NCI-H2171 (cell line): ENCODE measurements at places on chromosomes 12 and 14.

DNA sequence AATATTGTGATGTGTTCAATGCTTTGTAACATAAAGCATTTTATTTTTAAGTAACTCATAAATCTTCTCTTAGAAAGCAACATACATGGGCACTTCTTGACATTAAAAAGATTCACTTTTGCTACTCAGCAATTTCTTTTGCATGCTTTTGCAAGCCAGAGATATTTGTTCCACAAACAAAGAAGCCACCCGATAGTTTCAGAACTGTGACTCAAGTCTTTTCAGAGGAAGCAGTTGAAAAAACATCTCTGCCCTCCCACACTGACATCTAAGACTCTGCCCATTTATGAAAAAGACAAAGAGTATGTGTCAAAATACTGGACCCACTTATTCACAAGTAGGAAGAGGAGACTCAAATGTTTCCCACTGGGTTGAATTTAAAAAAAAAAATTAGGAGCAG, 7.5 kb downstream of the APPL2 start:
- DNase-seq = no peak

DNA sequence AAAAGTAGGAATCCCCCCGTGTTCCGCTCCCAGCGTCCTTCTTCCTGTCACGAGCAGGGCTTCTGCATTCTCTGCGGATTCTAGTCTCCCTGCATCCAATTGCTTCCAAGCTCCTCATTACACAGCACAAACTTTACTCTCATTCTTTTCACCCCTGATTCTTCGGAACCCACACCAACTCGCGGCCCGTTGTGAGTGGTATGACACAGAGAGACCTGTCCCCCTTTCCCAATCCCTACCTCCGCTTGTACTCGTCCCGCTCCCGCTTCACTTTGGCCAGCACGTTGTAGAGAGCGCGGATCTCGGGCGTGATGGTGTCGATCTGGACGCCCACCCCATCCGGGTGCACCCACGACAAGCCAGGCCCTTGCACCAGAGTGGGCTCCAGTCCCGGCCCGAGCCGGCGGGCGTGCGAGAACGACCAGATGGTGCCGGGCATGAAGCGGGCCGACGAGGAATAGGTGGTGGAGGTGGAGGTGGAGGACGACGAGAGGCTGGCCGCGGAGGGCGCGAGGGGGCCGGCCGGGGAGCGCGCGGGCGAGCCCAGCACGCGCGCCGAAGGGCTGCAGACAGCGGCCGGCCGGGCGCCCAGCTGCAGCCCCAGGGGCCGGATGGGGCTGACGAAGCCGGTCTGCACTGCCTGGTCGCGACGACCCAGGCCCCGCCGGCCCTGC, 687 bp downstream of the IFFO1 start:
- no peak for DNase-seq

DNA sequence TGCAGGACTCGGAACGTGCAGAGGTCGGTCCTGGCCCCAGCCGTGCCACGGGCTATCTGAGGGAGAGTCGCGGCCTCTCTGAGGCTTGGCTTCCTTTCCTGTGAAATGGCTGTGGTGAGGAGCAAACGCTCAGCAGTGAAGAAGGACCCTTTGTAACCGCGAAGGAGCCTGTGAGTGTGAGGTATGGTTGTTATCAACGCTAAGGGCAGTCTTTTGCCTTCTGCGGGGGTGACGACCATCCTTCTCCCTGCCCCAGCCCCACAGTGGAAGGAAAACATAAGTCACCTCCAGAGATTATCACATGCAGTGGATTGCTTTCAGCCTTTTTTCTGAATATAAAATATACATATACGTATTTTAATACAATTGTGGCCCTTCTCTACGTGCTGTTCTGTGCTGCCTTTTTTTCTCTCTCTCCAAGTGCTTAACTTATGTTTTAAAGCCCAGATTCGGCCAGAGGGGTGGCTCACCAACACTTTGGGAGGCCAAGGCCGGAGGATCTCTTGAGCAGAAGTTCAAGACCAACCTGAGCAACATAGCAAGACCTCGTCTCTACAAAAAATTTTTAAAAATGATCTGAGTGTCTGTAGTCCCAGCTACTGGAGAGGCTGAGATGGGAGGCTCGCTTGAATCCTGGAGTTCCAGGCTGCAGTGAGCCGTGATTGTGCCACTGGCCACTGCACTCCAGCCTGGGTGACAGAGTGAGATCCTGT, 17.4 kb downstream of the TAMALIN start:
- DNase-seq = no peak

GRCh38 chr12:85664429-85664828, 171.8 kb downstream of the RASSF9 start:
- DNase-seq = no peak

GRCh38 chr12:14934511-14934910, 3.8 kb downstream of the ERP27 start:
- no peak for DNase-seq

- no peak for DNase-seq
Measured at GRCh38 chr12:106285982-106286381, 16.6 kb upstream of the TCP11L2 start.

- DNase-seq = no peak
Measured at GRCh38 chr14:71029236-71029781, 122.0 kb downstream of the PCNX1 start.

DNA sequence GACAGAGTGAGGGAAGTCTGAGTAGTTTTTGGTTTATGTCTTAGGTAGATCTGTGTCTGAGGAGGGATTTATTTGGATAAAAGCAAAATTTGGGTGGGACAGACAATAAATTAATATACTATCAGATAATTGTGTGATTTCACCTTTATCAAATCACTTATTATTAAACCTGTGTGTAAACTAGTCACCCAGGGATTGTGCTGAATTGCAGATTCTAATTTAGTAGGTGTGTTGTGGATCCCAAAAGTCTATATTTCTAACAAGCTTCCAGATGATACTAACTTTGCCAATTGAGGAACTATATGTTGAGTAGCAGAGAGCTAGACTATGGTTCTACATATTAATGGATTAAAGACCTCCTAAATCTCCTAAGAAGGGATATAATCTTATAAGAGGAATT, 978.5 kb upstream of the FBXO33 start:
- no peak for DNase-seq

GRCh38 chr12:124633365-124634362, 66.3 kb upstream of the NCOR2 start:
- DNase-seq = peak; percentile 90

- DNase-seq = no peak
Measured at GRCh38 chr14:38143659-38144505, 63.8 kb upstream of the SSTR1 start.

- DNase-seq = no peak
Measured at GRCh38 chr12:80670214-80670613, 37.2 kb upstream of the MYF6 start.

GRCh38 chr12:51852404-51853137, 4.1 kb upstream of the FIGNL2 start:
- no peak for DNase-seq

DNA sequence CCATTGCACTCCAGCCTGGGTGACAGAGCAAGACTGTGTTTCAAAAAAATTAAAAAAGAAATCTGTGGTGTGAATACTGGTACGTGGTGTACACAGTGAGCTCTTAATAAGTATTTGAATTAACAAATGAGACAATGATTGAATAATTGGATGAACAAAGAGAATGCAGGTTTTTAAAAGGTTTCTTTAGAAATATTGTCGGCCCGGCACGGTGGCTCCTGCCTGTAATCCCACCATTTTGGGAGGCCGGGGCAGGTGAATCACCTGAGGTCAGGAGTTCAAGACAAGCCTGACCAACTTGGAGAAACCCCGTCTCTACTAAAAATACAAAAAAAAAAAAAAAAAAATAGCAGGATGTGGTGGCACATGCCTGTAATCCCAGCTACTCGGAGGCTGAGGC, 6.6 kb downstream of the HIF1A start:
- DNase-seq = no peak

GRCh38 chr14:99173506-99173905, 98.5 kb downstream of the BCL11B start:
- no peak for DNase-seq

- DNase-seq = no peak
Measured at GRCh38 chr12:46445551-46446235, 73.1 kb upstream of the SLC38A2 start.

GRCh38 chr12:103301642-103302591, 193.9 kb downstream of the C12orf42 start:
- DNase-seq = no peak

GRCh38 chr12:12399161-12399560, 42.3 kb downstream of the BORCS5 start:
- no peak for DNase-seq

GRCh38 chr12:26750531-26751175, 82.3 kb downstream of the ITPR2 start:
- no peak for DNase-seq

DNA sequence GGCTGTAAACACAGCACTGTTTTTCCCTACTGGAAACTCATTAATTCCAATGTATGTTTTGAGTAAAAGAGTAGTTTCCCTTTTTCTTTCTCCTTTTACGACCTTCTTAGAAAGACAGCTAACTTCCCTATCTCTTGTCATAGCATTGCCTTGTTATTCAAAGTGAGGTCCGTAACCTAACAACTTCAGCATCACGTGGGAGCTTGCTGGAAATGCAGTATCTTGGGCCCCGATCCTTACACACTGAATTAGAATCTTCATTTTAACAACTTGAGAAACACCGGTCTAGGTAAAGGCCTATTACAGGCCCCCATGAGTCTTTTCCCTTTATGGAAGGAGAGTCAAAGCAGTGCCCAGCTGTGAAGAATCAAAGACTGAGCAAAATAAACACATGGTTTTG, 230.7 kb upstream of the PRKD1 start:
- no peak for DNase-seq

- DNase-seq = no peak
Measured at GRCh38 chr14:53109105-53110041, 43.8 kb downstream of the DDHD1 start.

DNA sequence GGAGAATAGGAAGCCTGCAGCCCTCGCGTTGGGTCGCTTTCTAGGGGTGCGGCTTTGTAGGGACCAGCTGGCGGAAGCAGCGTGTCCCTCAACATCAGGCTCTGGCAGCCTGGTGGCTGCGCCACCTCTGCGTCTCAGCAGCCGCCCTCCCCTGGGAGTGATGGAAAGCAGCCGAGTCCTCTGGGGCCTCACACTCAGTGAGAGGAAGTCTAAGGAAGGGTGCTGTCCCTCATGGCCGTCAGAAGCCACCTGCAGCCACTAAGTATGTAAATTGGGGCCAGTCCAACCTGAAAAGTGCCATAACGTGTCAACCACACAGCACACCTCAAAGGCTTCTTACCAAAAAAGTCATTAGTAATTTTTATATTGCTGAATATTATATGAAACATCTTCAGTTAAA, 80.3 kb downstream of the WDR20 start:
- DNase-seq = no peak

DNA sequence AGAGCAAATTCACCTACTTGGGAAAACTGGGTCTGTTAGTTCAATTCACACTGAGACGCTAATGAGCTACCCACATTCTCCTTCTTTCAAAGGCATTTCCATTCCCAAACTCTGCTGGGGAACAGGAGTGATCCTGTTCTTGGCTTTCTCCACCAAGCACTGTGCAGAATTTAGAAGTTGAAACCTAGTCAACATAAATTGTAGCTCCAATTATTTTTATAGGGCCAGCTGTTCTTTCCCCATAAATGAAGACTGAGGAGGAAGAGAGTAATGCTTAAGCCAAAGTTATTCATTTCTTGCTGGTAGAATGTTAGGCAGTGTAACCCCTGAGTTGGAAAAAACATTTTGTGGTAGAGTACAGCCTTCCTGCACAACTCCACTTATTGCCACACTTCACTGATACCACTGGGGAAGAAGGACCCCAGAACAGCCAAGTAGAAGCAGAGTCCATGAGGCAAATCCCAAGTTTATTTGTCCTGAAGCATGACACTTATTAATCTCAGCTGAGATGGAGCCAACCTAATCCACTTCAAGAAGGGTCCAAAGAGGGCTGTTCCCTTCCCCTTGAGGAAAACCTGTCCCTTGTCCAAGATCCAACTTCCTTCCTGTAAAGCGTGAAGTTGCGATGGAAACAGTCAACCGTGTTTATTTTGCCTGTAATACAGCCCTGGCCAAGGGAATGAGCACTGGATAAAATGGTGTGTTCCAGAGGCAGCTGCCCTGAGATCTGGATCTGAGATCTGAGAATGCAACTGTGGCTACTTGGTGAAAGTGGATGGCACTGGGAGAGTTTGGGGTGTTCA, 151.8 kb downstream of the TBX5 start:
- DNase-seq = no peak

- no peak for DNase-seq
Measured at GRCh38 chr12:46358791-46359666, 13.5 kb downstream of the SLC38A2 start.
